Neuronal stem cell (in vitro differentiated cells): ENCODE measurements at places on chromosomes 12 and 14.

DNA sequence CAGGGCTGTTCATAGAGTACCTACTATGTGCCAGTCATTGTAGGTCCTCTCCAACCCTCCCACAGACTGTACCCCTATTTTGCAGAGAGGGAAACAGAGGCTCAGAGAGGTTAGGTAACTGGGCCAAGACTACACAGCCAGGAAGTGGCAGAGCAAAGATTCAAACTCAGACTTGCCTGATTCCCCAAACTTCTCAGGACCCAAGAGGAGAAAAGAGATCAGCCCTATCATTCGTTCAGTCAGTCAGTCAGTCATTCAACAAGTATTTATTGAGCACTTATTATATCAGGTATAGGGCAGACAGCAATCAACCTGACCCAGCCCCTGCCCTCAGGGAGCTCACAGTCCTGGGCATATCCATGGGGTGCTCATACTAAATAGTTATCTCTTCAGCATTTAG lies 39.6 kb upstream of the CORO1C start:
- DNase-seq = no peak

DNA sequence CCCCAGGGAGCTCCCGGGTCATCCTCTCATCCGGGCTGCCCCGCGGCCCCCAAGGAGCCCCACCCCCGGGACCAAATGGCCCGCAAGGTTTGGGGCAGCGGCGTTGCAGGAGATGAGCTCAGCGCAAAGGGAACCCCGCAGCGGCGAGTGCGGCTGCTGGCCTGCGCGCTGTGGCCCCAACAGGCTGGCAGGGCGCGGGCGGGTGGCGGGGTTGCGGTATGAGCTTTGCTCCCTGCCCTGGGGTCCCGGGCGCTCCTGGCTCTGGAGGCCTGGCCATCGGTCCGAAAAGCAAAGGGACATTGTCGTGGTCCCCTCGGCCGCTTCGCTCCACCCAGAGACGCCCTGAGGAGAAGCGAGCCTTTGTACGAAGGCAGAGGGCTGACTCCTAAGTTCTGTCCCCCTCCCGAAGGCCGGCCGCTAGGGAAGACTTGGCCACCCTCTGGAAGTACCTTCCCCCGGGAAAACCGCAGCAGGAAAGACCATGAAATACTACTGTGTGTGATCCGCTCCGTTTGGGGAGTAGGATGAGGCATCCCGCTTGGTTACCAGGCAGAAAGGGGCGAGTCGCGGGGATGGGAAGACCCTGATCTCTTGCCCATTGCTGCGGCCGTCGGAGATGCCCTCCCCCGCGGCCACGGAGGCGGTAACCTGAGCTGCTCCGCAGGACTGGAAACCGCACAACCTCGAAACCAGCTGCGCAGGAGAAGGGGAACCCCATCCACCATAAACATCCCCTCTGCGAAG lies 620 bp upstream of the NID2 start:
- peak; percentile 56 for DNase-seq

DNA sequence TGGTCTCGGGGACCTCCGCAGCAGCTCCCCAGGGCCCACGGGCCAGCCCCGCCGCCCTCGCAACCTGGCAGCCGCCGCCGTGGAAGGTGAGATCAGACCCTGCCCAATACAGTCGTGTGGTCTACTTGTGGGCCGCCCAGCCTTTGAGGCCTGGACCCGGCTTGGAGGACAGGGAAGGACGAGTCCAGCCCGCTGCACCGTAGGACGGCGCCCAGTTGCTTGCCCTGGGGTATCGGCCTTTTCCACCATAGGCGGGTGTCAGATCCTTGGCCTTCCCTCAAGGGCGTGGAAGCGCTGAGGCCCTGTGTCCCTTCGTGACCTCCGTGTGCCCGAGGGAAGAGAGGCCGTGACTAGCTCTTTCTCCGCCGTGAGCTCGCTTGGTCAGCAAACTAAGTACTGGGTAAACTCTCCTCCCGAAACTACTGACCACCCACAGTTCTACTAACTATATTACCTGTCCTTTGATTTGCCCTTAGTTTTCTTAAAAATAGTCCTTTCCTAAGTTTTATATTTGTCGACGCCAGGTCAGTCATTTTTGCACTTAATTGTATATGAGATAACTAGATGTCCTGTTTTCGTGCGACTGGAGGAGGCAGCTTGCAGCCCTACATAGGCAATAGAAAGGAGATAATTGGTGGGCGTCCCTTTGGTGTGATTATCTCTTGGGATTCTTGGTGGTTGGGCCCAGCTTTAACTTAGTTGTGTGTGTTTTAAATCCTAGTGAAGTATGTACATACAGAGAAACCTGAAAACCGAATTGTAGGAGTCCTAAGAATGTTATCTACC lies 757 bp downstream of the SLC25A3 start:
- DNase-seq = peak; percentile 9

- DNase-seq = no peak
These were observed 17.4 kb upstream of the PRB2 start for GRCh38 chr12:11412731-11413130.

DNA sequence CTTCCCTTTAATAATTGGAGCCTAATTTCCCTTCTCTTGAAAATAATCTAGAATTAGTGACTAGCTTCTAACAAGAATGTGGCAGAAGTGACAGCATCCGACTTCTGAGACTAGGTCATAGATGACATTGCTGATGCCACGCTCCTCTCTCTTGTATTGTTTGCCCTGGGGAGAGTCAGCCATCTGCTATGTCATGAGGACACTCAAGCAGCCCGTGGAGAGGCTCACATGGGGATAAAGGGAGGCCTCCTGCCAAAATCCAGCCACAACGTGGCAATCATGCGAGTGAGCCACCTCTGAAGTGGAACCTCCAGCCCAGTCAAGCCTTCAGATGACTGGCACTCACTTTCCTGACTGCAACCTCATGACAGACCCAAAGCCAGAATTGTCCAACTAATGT lies 54.2 kb upstream of the LRRK2 start:
- no peak for DNase-seq

DNA sequence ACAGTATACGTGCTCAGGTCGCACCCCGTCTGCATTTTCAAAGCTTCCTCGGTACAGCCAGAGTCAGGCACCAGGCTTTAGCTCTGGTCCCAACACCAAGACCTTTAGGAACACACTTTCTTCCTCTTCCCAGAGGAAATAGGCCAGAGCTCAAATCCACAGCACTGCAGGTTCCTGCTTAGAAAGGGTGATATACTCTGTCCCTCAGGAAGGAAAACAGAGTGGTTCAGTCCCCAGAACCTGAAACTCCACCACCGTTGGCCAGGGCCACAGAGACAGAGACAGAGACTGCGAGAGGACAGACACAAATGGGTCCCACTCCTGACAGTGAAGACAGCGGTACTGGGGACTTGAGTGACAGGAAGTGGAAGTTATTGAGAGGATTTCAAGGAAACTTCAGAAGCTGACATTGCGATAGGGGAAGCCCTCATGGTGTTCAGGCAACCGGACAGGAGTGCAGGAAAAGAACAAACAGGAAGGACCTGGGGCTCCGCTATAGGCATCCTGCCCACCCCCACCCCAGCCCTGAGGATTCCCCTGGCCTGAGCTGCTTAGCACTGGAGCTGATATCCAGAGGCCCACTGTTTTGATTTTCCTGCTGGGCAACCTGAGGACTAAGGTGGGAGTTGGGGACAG lies 5.5 kb upstream of the KRT8 start:
- DNase-seq = no peak

DNA sequence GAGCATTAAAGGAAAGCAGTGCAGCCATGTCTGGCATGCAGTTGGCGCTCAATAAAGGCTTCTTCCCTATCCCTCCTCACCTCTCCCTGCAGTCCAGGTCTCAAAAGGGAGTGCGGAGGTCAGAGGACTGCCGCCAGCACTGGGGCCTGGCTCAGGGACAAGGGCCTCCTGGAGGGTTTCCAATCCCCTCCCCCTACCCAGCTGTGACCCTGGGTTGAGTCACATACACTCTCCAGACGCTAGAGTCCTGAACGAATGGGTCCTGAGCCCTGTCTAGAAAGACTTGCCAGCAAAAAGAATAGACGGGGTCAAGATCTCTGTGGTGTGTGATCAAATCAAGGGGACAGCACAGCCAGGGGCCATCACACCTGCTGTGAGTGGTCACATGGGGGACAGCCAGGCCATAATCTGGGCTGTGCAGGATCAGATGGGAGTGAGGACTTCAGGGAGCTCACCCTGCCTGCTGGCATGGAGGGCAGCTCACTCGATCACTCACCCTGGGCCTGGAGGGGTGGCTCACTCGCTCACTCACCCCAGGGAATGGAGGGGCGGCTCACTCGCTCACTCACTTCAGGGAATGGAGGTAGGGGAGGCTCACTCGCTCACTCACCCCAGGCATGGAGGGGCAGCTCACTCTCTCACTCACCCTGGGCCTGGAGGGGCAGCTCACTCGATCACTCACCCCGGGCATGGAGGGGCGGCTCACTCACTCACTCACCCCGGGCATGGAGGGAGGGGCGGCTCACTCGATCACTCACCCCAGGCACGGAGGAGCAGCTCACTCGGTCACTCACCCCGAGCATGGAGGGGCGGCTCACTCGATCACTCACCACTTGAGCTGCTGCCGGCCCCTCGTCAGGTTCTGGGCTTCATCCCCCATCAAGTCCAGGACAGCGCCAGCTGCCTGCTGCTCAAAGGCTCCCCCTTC lies 12.8 kb downstream of the CFAP73 start:
- no peak for DNase-seq

DNA sequence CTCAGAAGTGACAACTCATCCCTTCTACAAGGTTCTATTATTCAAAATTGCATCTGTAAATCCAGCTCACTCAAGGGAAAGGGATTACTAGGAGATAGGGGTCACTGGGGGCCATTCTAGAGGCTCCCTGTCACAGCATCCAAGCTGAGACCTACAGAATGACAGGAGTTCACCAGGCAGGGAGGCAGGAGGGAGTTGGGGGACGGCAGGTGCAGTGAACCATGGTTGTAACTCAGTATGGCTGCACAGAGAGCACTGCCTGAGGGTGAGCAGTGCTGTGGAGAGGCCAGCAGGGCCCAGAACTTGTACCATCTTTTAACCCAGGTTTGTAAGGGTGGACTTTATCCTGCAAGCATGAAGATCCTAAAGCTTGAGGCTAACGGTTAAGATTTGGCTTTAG lies 37.9 kb upstream of the SINHCAF start:
- DNase-seq = no peak

GRCh38 chr12:53577941-53578352 lies 48.2 kb downstream of the ATF7 start:
- DNase-seq = no peak

DNA sequence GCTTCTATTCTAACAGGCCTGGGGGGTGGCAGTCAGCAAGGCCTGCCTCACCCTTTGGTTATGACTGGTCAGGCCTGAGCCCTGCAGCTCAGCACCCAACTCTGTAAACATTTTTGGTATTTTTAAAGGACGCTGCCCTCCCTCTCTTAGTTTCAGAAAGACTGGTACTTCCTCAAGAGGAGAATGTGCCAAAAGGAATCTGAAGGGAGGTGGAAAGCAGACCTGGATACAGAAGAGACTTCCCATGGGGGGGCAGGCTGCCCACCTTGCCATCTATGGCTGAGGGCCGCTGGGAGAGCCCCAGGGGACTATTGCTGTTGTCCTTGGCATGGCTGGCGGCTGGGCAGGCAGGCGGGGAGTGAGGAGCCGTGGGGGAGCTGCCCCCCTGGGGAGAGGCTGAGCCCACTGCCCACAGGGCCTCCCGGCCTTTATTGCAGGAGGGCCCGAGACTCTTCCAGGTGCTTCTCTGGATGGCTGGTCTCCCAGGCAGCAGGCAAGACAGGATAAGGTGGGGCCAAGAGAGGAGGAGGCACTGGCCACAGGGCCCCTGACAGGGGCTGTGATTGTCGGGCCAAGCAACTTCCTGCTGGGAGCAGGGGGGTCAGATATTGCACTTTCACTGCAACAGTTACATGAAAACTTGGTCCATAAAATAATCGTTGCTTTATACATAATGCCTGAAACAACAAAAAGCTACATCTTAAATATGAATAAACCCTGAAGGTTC lies 3.5 kb downstream of the ARL6IP4 start:
- no peak for DNase-seq

DNA sequence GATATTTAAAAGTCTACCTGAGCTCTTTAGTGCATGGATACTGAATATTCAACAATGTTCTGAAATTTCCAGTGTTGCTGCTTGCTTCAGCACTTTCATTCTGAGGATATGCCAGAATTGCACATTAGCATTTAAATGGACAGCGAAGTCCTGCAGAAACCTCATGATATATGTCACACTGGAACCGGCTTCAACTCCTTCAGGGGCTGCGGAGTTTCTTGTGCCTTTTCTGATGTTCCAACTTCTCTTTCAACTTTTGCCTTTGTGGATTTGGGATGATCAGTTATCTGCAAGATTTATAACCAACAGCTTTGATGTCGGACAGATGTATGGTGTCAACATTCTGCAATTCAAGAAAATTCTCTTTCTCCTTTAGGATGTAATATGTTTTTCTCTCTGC lies 142.5 kb upstream of the LMNTD1 start:
- DNase-seq = no peak

GRCh38 chr12:12195516-12195915 lies 71.3 kb downstream of the LRP6 start:
- no peak for DNase-seq

DNA sequence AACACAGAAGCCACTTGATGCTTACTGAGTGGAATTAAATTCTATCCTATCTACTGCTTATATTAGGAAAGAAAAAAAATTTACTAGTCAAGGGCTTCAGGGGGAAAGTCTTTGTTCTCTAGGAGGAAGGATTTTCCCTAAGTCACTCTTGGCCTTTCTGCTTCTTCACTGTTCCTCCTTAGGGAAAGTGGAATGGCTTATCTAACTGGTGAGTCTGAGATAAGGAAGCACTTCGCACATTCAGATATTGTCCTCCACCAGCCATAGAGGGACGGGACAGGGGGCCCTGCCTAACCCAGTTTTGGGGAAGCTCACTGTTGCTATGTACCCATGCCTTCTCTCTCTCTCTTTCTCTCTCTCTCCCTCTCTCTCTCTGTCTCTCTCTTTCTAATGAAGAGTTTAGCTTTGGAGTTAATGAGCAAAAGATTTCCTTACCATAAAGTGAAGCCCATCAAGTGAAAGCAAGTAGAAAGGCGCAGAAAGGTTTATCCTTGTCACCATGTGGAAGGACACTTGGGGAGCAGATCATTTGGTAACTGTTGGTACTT lies 450.6 kb downstream of the ZFP36L1 start:
- no peak for DNase-seq

GRCh38 chr12:6266541-6266966 lies 43.9 kb upstream of the PLEKHG6 start:
- DNase-seq = no peak

DNA sequence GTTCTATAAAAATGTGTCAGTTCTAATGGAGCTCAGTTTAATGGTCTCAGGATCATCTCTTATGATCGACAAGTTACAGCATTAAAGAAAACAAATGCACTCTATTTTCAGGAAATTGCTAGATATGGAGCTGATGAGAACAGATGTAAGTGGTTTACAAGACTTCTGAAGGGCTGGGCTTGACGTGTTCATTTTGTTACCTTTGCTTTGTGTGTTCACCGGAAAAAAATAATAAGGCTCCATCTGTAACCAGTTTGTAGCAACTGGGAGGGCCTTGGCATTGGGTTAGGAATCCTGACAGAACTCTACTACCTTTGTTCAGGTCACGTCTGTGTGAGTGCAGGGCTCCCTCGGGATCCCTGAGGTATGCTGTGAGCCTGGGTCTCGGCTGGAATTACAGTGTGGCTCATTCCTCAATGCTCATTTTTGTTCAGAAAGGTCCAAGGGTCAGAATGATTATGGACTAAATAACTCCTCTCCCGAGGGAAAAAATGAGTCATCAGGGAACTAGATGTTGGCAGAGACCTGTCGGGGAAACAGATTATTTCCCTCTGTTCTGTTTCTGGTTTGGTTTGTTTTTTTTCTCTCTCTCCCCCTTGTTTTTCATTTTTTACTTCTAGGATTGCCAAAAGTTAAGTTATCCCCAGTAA lies 158.0 kb downstream of the SLC5A8 start:
- no peak for DNase-seq

GRCh38 chr14:65000898-65001591 lies 14.3 kb downstream of the FNTB start:
- no peak for DNase-seq
